NCI-H1105 (cell line): ENCODE measurements at places on chromosomes 16 and 17.

GRCh38 chr17:39772415-39772814, 34.7 kb downstream of the GRB7 start:
- DNase-seq = no peak

- no peak for DNase-seq
These were observed 10.7 kb downstream of the MMD start for GRCh38 chr17:55410722-55411462.

- no peak for DNase-seq
These were observed 90.9 kb downstream of the GAS7 start for GRCh38 chr17:10107316-10108165.

DNA sequence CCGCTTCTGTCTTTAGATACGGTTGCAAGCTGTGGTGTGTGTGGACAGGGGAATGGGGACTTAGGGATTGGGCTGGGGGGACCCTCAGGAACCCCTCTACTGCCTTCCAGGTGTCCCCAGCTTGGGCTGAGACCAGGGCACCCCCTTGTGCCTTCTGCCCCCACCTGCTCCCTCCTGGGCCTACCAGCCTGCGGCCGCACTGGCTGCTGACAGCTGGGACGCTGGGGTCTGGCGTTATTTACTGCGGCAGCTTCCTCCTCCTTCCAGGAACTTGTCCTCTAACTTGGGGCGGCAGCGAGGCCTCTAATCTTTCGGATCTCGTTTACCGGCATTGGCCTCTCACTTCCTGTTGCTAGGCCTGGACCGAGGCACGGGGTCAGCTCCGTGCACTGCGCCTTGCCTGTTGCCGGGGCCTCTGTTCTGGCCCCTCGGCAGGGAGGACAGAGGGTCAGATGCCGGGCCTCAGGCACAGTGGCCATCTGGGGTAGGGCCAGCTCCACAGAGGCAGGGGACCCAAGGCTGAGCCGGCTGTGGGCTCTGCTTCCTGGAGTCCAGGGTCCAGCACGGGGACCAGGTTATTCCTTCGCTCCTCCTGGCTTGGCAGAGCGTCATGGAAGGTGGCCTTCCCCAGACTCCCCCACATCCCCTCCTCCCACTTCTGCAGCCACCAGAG, 31.8 kb downstream of the TMEM235 start:
- DNase-seq = no peak

DNA sequence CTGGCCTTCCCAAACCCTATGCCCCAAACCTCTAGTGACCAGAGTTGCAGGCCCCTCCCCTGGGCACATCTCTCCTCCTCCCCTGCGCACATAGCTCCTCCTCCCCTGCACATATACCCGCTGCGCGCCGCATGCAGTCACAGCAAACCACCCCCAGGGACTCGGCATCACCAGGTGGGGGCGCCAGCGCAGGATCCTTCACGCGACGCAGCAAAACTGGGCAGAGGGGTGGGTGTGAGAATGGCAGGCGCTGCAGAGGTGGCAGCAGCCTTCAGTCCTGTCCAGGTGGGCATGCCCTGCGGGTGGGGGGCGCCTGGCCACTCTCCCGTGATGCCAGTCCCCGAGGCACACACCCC, 5.6 kb downstream of the CORO6 start:
- peak; percentile 79 for DNase-seq

- DNase-seq = no peak
These were observed 1.4 kb upstream of the KRT19 start for GRCh38 chr17:41529491-41529915.

GRCh38 chr17:56136301-56136700, 17.0 kb upstream of the ANKFN1 start:
- DNase-seq = no peak

DNA sequence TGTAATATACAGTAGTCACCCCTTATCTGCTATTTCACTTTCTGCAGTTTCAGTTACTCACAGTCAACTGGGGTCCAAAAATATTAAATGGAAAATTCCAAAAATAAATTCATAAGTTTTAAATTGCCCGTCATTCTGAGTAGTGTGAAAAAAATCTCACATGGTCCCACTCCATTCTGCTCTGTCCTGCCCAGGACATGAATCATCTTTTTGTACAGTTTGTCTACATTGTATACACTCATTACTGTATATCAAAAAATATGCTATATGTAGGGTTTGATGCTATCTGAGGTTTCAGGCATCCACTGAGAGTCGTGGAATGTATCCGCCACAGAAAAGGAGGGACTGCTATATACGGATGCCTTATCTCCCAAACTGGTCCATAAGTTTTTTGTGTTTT, 16.0 kb upstream of the APPBP2 start:
- no peak for DNase-seq

GRCh38 chr17:75832164-75832651, 12.0 kb downstream of the UNC13D start:
- DNase-seq = no peak

- DNase-seq = peak; percentile 70
These were observed 40.5 kb upstream of the ACSF3 start for GRCh38 chr16:89052890-89053724.

GRCh38 chr17:58153671-58154070, 5.5 kb downstream of the OR4D1 start:
- DNase-seq = no peak

DNA sequence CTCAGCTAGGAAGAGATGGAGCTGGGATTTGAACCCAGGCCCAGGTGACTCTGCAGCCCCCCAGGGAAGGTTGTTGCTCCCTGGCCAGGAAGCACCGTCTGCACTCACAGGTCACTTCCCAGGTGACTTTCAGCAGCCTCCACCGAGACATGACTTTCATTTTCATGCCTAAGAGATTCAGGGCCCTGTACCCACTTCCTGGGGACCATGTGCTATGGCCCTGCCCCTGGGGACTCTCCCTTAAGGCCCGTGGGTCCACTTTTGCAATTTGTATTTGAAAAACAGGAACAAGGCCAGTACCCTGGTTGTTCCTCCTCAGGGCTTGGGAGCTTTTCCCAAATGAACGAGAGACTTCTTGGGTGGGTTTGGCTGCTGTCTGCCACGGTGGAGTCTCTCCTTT, 191.0 kb downstream of the IRF8 start:
- no peak for DNase-seq

- DNase-seq = peak; percentile 9
These were observed 70.3 kb downstream of the SDR42E1 start for GRCh38 chr16:81940781-81941560.

DNA sequence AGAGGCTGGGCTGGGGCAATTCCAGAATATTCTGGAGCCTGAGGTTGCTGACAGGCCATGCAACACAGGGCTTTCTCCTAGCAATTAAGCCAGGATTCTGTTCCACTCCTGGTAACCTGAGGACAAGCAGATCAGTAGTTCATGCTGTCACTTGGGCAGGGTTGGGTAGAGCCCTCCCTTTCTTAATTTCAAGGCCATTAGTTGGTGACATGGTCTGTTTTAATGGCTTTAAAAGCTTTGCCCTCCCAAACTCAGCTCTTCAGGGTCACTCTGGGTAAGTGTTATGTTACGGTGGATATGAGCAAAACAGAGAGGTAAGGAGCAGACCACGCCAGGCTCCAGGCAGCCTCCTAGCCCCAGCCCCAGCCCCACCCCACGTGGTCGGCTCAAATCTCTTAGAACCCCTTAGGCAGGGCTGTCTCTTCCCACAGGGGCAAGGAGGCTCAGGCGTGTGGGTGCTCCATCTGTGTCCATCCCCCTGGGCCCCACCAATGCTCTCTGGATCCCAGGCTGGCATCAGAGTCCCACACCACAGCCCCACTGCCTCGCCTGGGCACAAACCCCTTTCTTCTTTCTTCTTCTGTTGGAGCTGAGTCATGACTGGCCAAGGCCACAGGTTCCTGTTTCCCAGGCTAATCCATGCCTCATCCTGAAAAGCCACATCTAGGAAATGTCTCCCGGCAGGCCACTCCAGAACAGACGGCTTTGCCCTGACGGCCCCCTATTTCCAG, 27.5 kb downstream of the CEP295NL start:
- DNase-seq = no peak

- no peak for DNase-seq
These were observed 124.7 kb downstream of the HS3ST2 start for GRCh38 chr16:22938647-22939046.

GRCh38 chr17:8463099-8463498, 27.4 kb downstream of the NDEL1 start:
- no peak for DNase-seq

- DNase-seq = no peak
These were observed 968 bp upstream of the PRKAR1A start for GRCh38 chr17:68511254-68511670.

DNA sequence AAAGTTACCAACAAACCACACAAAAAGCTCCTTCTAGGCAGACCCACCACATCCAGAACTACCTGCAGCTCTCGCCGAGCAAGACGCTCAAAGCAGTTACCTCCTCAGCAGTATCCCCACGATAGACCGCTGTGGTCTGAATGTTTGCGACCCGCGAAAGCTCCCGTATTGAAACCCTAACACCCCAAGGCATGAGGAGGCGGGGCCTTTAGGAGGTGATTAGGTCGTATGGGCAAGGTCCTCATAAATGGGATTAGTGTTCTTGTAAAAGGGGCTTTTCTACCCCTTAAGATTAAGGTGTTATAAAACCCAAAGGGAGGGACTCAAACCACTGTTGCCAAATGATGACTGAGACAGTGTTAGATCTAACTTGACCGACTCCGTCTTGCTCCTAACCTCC, 19.0 kb upstream of the RPH3AL start:
- DNase-seq = no peak

- DNase-seq = no peak
These were observed 60.2 kb downstream of the CMC2 start for GRCh38 chr16:80946481-80946880.

DNA sequence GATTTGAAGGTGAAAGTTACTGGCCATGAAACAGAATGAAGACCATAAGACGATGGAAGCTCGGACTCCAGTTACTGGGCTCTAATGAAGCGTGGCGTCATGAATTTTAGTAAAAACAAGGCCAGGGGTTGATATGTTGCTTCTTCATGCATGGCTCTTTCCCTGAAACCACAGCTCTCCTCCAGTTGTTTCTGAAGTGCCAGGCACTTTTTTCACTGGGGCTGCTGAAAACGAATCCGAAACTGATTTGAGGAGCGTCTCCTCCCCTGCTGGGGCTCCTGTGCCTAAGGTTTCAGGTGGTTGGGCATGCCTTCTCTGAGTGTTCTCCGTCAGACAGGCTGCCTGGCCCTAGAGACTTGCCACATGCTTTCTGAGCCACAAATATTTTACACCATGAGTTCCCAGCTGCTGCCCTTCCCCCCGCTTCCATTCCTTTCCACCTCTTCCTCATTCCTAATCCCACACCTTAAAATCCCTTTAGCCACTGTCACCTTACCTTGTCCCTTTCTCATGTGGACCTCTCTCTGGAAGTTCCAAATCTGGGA, 3.7 kb upstream of the MYL4 start:
- no peak for DNase-seq

DNA sequence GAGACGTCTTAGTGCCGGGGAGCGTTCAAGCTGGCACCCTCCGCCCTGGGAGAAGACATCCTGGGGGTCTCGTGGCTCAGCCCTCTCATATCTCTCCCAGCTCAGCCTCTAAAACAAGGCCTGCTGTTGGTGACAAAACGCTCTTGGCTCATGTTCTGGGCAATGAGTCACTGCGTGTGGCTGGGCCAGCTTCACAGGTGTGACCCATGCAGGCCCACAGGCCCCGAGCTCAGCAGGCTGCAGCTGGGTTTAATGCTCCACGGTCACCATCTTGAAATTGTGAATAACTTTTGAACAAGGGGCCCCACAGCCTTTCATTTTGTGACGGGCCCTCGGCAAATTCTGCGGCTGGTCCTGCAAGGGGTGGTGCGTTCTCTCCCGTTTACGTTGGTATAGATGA, 22.4 kb downstream of the GAA start:
- no peak for DNase-seq

GRCh38 chr17:45905814-45906213, 11.5 kb downstream of the MAPT start:
- DNase-seq = peak; percentile 47

DNA sequence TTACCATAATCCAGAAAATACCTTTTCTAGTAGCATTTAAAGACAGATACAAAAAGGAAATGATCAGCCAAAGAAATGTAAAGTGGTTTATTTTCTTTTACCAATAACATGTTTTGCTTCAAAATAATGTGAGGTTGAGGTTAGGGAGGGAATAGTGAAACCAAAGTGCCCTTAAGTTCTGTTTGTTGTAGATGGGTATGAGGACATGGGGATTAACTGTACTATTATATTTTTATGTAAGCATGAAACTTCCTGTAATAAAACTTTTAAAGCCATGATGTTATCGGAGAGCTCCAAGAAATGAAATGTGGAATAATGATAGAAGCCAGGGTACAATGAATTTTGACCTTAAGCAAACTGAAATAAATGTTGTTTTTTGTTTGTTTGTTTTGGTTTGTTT, 9.9 kb downstream of the C16orf46 start:
- DNase-seq = no peak

DNA sequence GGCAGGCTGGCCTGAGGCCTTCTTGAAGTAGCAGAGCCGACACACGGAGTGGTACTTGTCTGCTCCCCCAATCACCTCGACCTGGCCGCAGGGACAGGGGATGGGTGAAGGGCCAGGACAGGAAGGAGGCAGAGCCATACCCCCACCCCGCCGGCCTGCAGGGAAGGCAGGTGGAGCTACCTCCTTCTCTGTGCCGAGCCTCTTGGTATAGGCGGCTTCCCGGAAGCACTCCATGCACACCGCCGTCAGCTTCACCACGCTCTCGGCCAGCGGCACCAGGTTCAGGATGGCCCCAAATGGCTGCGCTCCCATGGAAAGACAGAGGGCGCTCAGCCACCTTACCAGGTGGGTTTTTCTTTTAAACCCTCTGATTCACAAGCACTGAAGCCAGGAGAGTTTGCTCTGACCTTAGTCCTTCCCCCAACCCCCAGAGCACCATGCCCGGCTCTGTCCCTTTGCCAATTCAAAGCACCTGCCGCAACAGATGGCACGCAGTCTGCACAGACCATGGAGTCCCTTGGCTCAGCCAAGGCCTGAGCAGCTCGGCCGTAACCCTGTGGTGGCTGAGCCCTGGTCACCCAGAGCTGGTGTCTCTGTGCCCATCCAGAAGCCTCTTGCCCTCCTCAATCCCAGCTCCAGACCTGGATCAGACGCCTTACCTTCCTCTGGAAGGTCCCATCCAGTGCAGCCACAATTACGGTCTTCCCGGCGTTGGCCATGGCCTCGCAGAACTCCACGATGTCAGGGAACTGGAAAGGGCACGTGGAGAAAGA, 6.7 kb downstream of the SYNGR2 start:
- DNase-seq = no peak

- DNase-seq = no peak
These were observed 12.2 kb upstream of the CDIPT start for GRCh38 chr16:29875206-29875605.

- DNase-seq = peak; percentile 25
These were observed at the start of gene IRF8 for GRCh38 chr16:85898521-85899442. IRF8 (plus strand) TSS chr16:85899162; CDS start chr16:85903016, 3,854 bp downstream.

- DNase-seq = no peak
These were observed 6.8 kb upstream of the RNF213 start for GRCh38 chr17:80253631-80254395.

GRCh38 chr17:64240261-64240740, 22.8 kb downstream of the TEX2 start:
- DNase-seq = no peak

GRCh38 chr16:4660454-4661007, 32.8 kb upstream of the NUDT16L1 start:
- DNase-seq = no peak

GRCh38 chr17:79791735-79792161, 5.1 kb downstream of the CBX8 start:
- DNase-seq = no peak
